ENCODE measurements at places on chromosomes 4 and X.
A peak's percentile ranks its signal among the peaks of the same experiment; 100 is the strongest.

DNA sequence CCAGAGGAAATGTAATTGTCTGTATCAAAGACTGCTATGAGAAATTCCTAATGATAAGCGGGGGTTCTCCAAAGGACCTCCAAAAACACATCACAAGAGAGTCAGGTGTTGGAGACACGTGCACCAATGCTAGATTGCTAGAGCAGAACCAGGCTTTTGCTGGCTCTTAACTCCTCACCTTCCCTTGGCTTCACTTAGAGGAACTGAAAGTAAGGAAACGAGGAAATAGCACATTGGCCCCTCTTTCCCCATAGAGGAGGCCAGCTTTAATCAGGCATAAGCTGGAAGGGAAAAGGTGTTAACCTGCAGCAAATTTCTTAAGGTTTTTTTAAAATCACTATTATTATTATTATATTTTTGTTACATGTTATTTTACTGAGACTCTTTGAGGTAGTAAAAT is 13.6 kb downstream of the OTC start:
- H3K27ac ChIP-seq: no peak overlapping the region
- no peak overlapping the region for H3K4me3 ChIP-seq

DNA sequence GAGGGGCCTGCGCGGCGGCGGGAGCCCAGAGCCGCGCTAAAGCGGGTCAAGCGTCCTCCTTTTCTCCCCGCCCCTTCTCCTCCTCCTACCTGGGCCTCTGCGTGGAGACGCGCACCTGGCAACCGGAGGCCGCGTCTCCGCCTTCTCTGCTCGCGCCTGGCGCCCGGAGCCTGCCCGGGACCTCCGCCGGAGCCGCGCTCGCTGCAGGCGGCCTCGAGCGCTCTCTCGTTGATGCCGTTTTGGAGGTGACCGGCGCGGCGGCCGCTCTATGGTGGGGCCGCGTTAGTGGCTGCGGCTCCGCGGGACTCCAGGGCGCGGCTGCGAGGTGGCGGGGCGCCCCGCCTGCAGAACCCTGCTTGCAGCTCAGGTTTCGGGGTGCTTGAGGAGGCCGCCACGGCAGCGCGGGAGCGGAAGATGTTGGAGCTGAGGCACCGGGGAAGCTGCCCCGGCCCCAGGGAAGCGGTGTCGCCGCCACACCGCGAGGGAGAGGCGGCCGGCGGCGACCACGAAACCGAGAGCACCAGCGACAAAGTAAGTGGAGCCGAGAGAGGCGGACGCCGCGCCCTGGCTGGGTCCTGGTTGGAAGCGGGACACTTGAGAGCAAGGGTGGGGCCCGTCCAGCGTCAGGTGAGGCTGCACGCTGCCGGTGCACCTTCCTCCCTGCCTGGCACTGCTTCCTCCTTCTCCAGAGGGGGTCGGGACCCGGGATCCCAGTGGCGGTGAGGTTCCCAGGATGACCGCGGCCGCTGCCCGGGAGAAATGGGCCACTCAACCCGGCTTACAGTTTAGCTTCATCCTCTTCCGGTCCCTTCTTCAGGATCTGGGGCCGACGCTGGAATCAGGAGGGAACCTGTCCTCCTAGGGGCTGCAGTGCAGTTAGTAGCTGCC is at the start of gene CDS1:
Gene CDS1, plus strand, starts transcription at position 140 of the 888 bp plus-strand sequence. Its CDS starts 275 bp downstream, at position 415.
- H3K27me3 ChIP-seq: peaks cover 39% of the 10 kb centered on the region
- H3K27ac ChIP-seq: peak within 1 kb of the TSS; percentile 76
- H3K4me3 ChIP-seq: peak within 1 kb of the TSS; percentile 92
- H3K4me1 ChIP-seq: peaks cover 19% of the 10 kb centered on the region
- H3K36me3 ChIP-seq: peaks cover 3% of the 10 kb centered on the region

DNA sequence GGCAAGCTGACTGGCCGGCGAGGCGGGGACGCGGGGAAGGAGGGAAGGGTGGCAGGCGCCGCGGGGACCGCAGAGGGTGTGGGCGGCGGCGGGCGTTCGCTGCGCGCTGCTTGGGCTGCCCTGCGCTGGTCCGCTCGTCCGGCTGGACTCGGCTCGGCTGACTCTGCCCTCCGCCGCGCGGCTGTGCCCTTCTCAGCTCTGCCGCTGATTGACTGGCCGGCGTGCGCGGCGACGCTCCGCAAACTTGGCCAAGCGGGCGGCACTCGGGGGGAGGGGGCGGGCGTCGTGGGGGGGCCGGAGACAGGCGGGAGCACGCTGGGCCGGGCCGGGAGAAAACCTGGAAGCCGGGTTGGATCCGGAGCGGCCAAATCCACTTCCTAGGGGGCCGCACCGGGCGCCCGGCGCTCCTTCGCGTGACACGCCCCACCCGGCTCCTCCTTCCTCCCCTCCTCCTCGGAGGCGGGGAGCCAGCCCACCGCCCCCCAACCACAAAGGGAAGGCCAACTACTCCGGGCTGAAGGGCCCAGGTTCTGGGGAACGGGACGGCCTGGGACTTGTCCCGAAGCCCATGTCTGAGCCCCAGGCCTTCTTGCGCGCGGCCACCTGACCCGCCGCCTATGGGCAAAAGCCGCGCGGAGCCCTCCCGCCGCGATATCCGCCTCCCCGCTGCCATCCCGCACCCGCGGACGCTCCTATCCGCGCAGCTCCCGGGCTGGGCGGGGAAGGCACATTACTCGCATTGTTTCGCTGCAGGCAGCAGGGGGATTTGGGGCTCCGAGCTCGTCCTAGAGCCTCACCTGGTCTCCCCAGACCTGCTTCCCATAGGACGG is at the start of gene GPC4:
Gene GPC4, minus strand, starts transcription at position 214 of the 830 bp plus-strand sequence. CDS start 524 bp downstream, outside the sequence.
- DNase-seq: no peak
- H3K27me3 ChIP-seq: peaks cover 35% of the 10 kb centered on the region
- no peak within 1 kb of the TSS for H3K27ac ChIP-seq
- no peaks in the 10 kb centered on the region for H3K36me3 ChIP-seq
- peak within 1 kb of the TSS; percentile 57 for H3K4me3 ChIP-seq
- H3K4me1 ChIP-seq: no peaks in the 10 kb centered on the region

DNA sequence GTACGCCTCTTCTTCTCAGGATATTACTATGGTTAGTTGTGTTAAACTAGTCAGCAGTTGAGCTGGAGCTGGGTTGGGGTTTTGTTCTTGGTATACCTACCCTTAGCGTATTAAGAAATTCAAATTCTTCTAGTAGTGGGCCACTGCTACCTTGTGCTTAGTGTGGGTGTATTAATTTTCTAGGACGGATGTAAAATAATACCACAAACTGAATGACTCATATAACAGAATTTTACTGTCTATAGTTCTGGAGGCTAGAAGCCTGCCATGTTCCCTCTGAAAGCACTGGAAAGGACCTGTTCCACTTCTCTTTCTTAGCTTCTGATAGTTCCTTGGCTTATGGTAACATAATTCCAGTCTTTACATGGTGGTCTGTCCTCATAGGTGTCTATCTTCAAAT is 1274.7 kb downstream of the ADGRL3 start:
- no peak for DNase-seq
- H3K27ac ChIP-seq: no peak overlapping the region
- H3K27me3 ChIP-seq: no peaks in the 10 kb centered on the region
- no peaks in the 10 kb centered on the region for H3K36me3 ChIP-seq
- H3K4me1 ChIP-seq: no peaks in the 10 kb centered on the region
- no peak overlapping the region for H3K4me3 ChIP-seq

DNA sequence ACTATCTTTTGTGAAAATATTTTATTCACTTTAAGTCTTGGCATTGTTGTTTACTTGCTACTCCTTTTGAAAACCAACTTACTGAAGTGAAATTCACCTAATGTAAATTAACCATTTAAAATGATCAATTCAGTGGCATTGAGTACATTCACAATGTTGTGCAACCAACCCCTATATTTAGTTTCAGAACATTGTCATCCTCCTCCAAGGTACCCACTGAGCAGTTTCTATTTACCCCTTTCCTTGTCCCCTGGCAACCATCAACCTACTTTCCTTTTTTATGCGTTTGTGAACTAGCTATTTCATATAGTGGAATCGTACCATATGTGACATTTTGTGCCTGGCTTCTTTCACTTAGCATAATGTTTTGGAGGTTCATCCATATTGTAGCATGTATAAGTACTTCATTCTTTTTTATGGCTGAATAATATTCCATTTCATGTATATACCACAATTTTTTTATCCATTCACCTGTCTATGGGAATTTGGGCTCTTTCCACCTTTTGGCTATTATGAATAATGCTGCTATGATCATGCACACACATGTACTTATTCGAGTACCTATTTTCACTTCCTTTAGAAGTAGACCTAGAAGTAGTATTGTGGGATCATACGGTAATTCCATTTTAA is 85.0 kb downstream of the WWC2 start:
- no peak for DNase-seq
- H3K36me3 ChIP-seq: peaks cover 2% of the 10 kb centered on the region
- no peak overlapping the region for H3K27ac ChIP-seq
- peaks cover 6% of the 10 kb centered on the region for H3K27me3 ChIP-seq
- peaks cover 16% of the 10 kb centered on the region for H3K4me1 ChIP-seq

DNA sequence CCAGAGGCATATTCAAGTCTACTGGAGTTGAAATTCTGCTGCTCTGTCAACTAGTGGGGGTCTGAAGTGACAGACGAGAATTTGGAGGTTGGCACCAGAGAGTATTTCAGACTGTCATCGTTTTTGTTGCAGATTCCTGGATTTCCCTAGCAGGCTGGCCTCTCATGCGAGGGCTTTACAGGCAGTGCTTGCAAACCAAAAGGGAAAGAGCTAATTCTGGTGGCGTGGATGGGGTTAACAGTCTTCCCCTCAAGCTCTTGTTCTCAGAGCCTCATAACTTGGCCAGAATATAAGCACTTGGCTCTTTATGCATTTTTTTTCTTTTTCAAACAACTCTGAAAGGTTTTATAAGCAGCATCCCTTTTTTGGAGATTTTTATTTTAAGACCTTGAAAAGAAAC is at the start of gene SPARCL1:
Gene SPARCL1, minus strand, starts transcription at position 190 of the 400 bp plus-strand sequence. CDS start 29,802 bp downstream, outside the sequence.
- no peak within 1 kb of the TSS for H3K4me3 ChIP-seq
- no peaks in the 10 kb centered on the region for H3K4me1 ChIP-seq
- H3K27me3 ChIP-seq: peaks cover 13% of the 10 kb centered on the region
- H3K36me3 ChIP-seq: no peaks in the 10 kb centered on the region
- H3K27ac ChIP-seq: no peak within 1 kb of the TSS

GRCh38 chrX:136219893-136220292 is 31.3 kb downstream of the MAP7D3 start:
- no peak overlapping the region for H3K4me3 ChIP-seq
- no peaks in the 10 kb centered on the region for H3K36me3 ChIP-seq

DNA sequence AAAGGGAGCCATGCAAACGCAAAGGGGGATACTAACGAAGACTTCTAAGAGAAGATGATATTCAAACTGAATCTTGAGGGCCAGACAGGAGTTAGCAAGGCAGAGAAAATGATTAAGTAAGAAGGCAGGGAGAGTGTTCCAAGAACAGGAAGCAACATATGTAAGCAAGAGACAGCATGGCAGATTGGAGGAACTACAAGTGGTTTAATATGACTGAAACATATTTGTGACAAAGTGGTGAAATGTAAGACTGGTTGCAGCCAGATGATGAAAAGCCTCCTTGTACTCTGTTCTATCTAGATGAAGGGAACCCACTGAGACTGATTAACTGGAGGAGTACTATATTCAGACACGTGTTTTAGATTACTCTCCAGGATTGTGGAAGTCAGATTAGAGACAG is 116.6 kb upstream of the DIAPH2 start:
- no peak overlapping the region for H3K27ac ChIP-seq
- H3K4me3 ChIP-seq: no peak overlapping the region
- no peaks in the 10 kb centered on the region for H3K4me1 ChIP-seq
- H3K36me3 ChIP-seq: no peaks in the 10 kb centered on the region
- DNase-seq: no peak

DNA sequence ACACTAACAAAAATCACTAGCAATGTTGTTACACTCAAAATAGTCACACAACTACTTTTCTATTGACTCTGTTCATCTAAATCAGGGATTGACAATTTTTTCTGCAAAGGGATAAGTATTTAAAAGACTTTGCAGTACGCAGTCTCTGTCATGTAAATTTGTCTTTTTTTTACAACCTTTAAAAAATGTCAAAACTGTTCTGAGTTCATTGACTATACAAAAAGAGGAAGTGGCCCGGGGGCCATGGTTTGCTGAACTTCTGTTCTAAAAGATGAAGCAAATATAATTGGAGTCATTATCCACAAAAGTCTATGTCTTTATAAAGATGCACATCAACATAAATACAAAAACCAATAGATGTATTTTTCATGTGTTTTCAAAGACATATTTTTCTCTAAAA is 1310.3 kb downstream of the RPA4 start:
- H3K27ac ChIP-seq: no peak overlapping the region
- H3K4me1 ChIP-seq: no peaks in the 10 kb centered on the region
- no peaks in the 10 kb centered on the region for H3K36me3 ChIP-seq
- DNase-seq: no peak

Measured in T-helper 17 cell (primary cell).